ENCODE measurements at places on chromosomes 12 and 14.

DNA sequence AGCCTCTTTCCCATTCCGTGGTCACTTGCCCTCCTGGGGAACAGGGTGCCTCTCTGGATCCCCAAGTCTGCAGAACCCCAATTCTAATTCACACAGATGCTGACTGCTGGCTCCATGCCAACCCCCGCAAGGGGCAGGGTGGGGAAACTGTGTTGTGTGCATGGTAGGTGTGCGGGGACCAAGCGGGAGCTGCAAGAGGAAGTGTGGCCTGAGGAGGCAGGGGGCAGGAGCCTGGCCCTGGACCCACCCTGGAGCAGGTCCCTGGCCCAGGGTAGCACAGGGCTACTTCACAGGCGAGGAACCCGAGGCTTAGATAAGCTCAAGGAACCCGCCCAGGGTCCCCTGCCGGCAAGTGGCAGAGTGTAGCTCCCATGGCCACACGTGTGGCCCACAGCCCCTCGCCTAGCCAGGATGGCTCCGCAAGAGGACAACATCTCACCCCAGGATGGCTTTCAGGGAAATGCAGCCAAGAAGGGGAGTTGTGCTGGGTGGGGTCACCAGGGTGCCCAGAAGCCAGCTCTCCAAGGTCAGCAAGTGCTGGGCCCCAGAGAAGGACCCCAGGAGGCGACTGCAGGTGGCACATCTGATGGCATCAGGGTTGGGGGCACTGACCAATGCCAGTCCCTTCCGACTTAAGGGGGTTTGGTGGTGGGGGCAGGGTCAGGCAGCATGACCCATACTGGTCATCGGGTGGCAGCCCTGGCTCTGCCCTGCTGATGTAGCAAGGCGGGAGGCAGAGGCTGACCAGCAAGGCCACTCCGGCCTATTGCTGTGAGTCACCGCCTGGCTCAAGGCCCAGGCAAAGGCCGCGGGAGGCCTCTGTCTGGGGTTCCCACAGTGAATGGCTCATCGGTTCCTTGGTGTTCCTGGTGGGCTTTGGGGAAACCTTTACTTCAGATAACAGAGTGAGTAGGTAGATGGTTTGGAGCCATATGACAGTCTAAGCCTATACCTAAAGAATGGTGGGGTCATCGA, 37.3 kb upstream of the EML1 start:
- DNase-seq, result no peak

DNA sequence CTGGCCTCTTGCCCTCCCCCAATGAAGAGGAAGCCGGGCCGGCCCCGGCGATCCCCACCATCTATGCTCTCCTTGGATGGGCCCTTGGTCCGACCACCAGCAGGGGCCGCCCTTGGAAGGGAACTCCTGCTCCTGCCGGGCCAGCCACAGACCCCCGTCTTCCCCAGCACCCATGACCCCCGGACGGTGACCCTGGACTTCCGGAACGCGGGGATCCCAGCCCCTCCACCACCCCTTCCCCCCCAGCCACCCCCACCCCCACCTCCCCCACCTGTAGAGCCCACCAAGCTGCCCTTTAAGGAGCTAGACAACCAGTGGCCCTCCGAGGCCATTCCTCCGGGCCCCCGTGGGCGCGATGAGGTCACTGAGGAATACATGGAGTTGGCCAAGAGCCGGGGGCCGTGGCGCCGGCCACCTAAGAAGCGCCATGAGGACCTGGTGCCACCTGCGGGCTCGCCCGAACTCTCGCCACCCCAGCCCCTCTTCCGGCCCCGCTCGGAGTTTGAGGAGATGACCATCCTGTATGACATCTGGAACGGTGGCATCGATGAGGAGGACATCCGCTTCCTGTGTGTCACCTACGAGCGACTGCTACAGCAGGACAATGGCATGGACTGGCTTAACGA, 19.4 kb downstream of the SETD1B start:
- no peak for DNase-seq

GRCh38 chr12:48996794-48997718, 2.1 kb downstream of the DDN start:
- peak; percentile 88 for DNase-seq

GRCh38 chr12:128098730-128099129, 168.2 kb upstream of the TMEM132C start:
- no peak for DNase-seq

DNA sequence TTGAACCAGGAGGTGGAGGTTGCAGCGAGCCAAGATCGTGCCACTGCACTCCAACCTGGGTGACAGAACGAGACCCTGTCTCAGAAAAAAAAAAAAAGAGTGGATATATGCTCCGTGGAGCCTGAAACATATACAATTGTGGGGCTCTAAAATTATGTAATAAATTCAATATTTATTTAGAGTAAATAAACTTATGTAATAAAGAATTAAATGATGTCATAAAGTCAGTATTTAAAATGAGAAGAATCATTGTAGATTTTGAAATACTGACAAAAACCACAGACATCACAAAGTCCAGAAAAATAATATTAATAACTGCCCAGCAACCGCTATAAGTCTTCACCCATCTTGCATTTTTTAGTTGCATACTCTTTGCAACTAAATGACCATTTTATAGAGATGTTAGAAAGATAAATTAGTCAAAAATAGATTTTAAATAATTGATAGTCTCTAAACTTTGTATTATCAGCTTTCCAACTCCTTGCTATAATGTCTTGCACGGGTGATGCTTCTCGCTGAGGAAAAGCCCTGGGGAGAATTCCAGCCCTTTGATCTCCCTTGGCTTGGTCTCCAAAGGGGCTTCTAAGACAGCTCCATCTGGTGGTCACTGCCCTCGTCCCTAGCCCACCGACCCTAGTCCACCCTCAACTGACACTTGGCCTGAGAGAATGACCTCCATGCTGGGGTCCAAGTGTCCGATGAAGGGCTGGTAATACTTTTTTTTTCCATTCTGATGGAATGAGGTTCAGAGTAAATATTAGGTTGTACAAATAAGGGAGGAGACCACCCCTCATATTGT, 7.9 kb upstream of the TMBIM6 start:
- DNase-seq, result no peak

DNA sequence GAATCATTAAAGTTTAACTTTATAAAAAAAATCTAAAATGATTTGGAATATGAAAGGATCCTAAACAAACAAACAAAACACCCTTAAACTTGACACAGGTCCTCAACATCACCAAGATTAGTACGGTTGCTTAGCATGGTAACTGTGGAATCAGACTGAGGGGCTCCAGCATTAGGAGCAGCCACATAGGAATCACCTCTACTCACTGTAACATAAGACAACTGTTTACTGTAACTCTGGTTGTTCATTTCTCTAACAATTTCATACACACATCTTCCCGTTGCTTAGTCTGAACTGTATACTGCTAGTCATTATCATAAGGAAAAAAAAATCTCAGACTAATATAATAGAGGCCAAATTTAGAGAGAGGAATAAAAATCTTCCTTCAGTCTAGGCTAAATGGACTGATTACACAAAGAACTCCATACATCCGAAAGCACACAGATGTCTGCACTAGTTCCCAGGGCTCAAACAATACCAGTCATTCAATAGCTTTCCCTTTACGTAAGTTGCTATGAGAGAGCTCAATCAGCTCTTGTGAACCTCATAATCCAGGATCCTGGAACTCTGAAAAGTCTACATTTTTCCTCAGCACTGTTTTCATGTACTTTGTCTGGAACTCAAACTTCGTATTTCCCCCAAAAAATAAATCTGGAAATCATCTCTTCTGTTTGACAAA, 26.0 kb downstream of the LRP6 start:
- no peak for DNase-seq

- DNase-seq, result no peak
These were observed 190.8 kb upstream of the CCDC196 start for GRCh38 chr14:66295386-66295785.

GRCh38 chr12:105018012-105018411, 31.9 kb downstream of the NOPCHAP1 start:
- DNase-seq, result no peak

GRCh38 chr12:56338308-56339157, at the start of gene IL23A:
TSS of gene IL23A (plus strand) at chr12:56338884. CDS start at chr12:56339045, 161 bp downstream.
- DNase-seq, result peak; percentile 58

Measured in GM20000 (cell line).